ENCODE measurements at places on chromosomes 6 and 20.

DNA sequence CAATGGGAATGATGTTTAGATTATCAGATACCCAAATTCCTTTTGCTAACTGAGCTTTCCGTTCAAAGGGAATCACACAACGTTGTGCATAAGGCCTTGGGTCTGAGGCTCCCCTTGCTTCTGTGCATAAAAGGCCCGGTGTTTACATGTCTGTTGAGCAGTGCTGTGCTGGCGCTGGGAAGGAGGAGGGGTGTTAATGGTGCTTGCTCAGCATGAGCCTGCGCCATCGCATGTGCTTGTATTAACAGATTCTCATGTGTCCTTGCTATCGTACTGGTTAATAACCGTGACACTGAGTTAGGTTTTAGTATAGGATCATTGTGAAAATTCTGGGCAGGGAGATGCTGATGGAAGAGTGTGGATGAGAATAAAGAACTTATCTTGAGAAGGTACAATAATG is 62.3 kb upstream of the TRAF3IP2 start:
- no peak for DNase-seq

GRCh38 chr20:46416421-46416820 is 10.0 kb upstream of the ELMO2 start:
- no peak for DNase-seq

GRCh38 chr20:45959126-45959525 is 12.9 kb downstream of the ZNF335 start:
- DNase-seq = no peak

DNA sequence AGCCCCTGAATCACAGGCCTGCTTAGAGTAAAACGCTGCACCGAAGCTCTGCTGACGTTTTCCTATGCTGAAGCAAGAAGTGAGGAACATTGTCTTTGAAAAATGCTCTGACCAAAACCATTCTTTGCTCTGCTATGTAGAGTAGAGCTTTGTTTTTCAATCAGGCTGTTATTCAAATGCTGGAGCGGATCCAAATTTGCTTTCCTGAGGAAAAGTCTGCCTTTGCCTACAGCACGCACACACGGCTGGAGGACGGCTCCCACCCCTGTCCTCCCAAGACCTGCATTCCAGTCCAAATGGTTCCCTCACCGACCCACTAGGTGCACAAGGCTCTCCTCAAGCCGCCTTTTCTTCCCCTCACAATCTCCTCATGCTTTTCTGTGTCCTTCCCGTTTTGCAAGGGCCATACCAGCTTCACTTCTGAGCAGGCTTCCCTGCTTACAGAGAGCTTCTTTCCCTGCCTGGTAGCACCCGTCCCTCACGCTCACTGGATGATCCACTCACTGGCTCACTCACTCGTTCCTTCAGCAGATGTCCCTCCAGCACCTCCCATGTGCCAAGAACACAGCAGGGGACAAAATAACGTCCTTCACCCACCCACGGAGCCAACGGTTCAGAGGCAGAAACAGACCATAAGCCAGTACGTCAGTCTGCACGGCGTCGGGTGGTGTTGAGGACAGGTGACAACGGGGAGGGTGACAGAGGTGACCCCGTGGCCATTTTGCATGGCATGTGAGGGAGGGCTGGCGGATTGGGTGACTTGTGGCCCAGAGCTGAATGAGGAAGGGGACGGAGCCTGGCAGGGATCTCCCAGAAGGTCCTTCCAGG is 137.9 kb upstream of the NEDD9 start:
- no peak for DNase-seq

DNA sequence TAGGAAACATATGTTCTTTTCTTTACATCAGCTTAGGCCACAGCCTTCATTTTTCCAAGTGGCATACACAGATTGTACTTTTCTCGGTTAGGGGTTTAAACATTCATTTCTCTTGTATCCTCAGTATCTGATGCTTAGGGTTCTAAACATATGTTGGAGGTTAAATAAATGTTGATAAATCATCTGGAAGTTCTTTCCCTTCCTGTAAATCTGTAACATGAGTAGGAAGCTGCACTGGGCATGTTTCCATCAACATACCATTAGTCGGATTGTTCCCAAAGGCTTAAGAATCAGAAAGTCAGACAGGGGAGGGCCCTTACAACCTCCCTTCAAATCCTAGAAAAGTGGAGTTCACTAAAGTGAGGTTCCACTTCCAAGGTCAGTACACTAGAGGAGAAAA is 54.8 kb upstream of the BCLAF1 start:
- no peak for DNase-seq

- DNase-seq = no peak
These were observed 95.6 kb downstream of the LAMP5 start for GRCh38 chr20:9609887-9610502.

GRCh38 chr6:135537741-135538301 is 40.3 kb upstream of the AHI1 start:
- no peak for DNase-seq

DNA sequence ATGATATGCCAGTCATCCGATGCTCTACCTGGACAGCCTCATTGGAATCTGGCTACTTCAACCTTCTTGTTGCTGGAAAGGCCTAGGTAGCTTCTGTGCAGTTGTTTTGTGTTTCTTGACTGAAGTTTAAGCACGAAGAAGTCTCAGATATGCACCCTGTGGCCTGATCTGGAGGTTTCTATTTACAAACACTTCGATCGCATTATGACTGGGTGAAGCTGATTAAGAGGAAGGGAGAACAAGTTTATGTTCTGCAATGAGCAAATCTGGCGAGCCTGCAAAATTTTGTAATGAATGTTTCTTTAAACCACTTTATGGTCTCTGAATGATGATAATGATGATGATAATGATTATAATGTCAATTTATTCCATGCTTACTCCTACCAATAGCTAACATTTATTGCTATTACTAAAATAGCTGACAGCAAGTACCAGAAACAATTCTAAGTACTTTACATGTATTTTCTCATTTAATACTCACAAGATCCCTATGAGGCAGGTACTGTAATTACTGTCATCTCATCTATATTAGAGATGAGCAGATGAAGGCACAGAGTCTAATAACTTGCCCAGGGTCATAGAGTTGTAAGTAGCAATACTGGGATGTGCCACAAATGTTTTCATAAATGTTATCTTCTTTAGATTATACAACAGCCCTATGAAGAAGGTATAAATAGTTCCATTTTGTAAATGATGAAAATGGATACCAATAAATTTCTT is 126.1 kb upstream of the UST start:
- no peak for DNase-seq

DNA sequence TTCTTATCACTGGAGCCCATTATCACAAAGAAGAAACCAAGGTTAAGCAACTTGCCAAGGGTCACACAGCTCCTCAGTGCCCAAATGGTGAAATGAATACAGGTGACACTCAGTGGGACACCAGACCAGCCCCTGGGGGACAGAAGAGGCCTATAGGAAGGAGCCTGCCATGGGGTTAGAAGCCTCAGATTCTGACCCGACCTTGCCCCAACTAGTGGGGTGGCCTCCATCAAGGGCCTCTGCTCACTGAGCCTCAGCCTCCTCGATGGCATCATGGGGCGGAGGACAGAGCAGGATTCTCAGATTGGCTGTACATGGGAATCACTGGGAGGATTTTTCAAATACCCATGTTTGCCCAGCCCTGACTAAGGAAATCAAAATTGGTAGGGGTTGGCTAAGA is 47.6 kb downstream of the MRPL14 start:
- DNase-seq = no peak

GRCh38 chr20:1390581-1391403 is 2.1 kb downstream of the FKBP1A start:
- no peak for DNase-seq

- DNase-seq = no peak
These were observed 129.8 kb upstream of the GJE1 start for GRCh38 chr6:142002825-142003405.

DNA sequence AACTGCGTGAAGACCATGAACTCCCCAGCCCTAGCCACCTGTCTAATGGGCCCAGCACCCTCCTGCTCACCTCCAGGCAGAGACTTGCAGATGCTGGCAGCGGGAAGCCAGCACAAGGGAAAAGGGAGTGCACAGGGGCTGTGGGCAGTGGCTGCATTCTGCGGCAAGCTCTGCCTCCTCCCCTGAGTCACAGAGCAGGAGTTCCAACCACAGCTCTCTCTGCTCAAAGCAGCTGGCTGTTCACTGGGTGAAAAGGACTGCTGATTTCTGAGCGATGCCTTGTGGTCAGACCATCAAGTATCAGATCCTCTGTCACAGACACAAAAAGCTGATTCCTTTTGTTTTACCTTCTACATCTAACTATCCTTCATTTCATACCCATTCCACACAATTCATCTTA is 10.5 kb downstream of the NKX2-2 start:
- no peak for DNase-seq

GRCh38 chr6:22928775-22929174 is 359.4 kb downstream of the HDGFL1 start:
- no peak for DNase-seq

- DNase-seq = no peak
These were observed 427.8 kb downstream of the PREX1 start for GRCh38 chr20:48400009-48400408.

GRCh38 chr6:133408543-133408942 is 167.4 kb downstream of the EYA4 start:
- DNase-seq = no peak

DNA sequence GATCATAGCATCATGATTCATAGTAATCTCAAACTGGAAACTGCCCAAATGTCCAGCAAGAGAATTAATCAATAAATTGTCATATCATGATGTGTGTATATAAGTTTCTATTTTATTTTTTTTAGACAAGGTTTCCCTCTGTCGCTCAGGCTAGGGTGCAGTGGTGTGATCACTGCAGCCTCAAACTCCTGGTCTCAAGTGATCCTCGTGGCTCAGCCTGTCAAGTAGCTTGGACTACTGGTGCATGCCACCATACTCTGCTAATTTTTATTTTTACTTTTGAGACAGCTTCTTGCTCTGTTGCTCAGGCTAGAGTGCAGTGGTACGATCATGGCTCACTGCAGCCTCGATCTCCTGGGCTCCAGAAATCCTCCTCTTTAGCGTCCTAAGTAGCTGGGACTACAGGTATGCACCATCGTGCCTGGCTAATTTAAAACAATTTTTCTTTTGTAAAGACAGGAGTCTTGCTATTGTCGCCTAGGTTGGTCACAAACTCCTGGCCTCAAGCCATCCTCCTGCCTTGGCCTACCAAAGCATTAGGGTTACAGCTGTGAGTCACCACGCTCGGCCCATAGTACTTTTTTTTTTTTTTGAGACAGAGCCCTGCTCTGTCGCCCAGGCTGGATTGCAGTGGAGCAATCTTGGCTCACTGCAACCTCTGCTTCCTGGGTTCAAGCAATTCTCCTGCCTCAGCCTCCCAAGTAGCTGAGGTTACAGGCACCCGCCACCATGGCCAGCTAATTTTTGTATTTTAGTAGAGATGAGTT is 8.7 kb upstream of the ATRN start:
- DNase-seq = no peak

DNA sequence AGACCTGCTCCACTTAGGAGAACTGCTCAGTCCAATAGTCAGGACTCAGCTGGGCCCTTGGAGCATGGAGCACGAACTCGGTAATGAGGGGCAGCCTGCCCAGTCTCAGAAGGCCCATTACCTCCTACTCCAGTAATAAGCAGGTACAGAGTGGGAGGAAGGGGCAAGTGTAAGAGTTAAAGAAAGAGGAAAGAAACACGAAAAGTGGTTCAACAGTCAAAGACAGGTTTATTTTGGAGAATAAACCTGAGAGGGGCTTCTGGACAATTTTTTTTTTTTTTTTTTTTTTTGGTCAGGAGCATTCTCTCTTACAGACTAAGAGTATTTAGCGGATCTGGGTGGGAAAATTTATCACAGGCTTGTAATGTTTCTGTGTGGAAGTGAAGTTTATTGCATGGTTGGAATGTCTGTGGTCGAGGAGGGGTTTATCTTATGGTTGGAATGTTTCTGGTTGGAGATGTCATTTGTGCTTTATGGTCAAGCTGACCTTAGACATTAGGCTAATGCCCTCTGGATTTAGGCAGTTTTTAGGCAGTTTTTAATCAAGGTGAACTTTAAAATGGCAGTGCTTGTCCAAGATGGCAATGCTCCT is 340.1 kb downstream of the BCKDHB start:
- DNase-seq = no peak

DNA sequence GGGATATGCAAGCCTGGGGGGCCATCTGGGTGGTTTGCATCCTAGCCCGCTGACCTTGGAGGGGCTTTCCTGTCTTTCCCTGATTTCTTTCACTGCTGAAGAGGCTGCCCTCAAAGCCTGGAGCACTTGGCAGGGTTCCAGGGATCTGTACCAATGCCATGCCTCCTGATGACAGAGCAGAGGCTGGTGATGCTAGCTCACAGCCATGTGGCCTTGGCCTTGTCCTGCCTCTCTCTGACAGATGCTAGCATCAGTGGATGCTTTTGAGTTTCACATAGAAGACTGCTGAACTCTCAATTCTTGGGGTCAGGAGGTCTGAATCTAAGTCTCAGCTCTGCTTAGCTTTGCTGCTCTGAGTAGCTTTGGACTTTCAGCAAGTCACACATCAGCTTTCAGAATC is 21.9 kb upstream of the RREB1 start:
- no peak for DNase-seq

DNA sequence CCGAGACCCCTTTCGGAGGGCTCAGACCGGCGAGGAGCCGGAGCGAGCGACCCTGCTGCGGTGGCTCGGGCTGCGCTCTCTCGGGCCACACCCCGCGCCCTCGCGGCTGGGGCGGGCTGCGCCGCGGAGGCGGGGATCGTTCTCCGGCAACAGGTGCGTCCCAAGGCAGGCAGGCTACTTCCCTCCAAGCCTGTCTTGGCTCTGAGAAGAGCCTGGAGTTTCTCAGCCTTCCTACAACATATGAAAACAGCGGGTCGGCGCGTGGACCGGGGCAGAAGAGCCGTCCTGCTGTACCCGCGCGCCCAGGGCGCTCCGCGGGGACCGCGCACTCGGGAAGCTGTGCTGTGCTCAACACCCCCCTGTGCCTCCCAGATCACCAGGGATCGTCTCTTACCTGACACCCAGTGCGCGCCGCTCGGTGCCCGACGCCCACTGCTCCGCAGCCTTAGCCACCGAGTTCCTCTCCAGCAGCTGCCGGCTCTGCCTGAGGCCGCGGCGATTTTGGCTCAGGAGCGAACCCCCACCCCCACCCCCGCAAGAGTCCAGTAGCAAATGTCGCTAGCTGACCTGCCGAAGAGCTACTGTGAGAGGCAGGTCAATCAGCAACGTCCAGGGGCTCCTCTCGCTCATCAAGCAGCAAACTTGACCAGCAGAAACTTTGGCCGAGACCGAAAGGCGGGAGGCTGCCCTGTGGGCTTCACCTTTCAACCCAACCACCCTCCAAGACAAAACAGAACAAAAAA is 3.7 kb upstream of the OLIG3 start:
- DNase-seq = no peak

GRCh38 chr6:37399131-37399530 is 33.9 kb upstream of the CMTR1 start:
- DNase-seq = no peak

- no peak for DNase-seq
These were observed 419.5 kb downstream of the CD83 start for GRCh38 chr6:14537030-14537429.

DNA sequence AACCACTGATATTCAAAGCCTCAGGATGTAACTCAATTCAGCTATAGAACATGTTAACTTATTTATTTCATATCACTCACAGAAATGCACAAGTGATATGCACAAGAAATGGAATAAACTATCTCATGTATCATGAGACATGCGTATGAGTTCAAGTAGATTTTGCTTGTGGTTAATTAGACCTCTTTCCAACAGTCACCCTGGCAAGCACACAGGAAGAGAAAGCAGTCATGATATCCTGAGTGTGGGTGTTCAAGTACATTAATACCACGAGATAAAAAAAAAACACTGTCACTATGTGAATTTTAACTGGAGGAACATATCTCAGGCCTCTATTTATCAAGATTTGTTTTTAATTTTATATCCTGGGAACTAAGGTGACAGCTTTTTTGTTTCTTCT is 64.2 kb downstream of the LAMP5 start:
- DNase-seq = no peak

- DNase-seq = no peak
These were observed 250.3 kb upstream of the PLN start for GRCh38 chr6:118297821-118298220.
